ENCODE measurements at places on chromosomes 5 and 9. TPM values are rescaled to one million over a fixed set of nuclear protein-coding genes. Genes with fewer than 3 reads are reported as not detected.

- no peak overlapping the region for H3K27ac ChIP-seq
- H3K4me3 ChIP-seq: no peak overlapping the region
- no peak for DNase-seq
Measured at GRCh38 chr9:6716766-6717165, 41.0 kb upstream of the KDM4C start.

- no peak for DNase-seq
- H3K36me3 ChIP-seq: no peaks in the 10 kb centered on the region
- peaks cover 39% of the 10 kb centered on the region for H3K27me3 ChIP-seq
- peaks cover 11% of the 10 kb centered on the region for H3K4me1 ChIP-seq
Measured at GRCh38 chr5:73306078-73306719, 133.2 kb downstream of the TMEM174 start.

DNA sequence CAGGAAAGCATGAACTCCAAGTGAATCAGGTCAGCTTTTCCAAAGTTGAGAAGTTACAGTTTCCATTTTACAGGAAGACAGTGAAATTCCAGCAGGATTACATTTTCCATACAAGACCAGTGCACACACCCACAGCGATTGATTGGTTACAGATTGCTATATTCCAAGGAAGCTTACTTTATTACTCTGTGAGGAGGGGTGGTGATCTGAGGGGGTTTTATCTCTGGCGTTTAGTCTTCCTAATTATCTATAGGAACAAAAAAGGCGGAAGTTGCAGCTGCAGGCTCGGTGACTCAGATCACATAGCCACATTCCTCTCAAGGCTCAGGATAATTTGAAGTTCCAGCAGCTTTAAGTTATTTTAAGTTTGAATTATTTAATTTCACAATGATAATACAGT is 450.4 kb upstream of the NMUR2 start:
- H3K27me3 ChIP-seq: no peaks in the 10 kb centered on the region
- no peaks in the 10 kb centered on the region for H3K4me1 ChIP-seq
- H3K4me3 ChIP-seq: no peak overlapping the region
- no peaks in the 10 kb centered on the region for H3K36me3 ChIP-seq

GRCh38 chr5:24353016-24353415 is 291.8 kb downstream of the CDH10 start:
- no peak overlapping the region for H3K27ac ChIP-seq
- no peak for DNase-seq
- no peaks in the 10 kb centered on the region for H3K36me3 ChIP-seq
- no peaks in the 10 kb centered on the region for H3K4me1 ChIP-seq
- no peak overlapping the region for H3K4me3 ChIP-seq
- no peaks in the 10 kb centered on the region for H3K27me3 ChIP-seq

The CNTNAP3 gene
- 14.7 TPM for total RNA-seq

All from sigmoid colon (tissue), 7 donors.